ENCODE measurements at places on chromosomes 2 and 18.

GRCh38 chr2:95314964-95315611 lies 17.9 kb downstream of the KCNIP3 start:
- no peak for DNase-seq

GRCh38 chr2:190410166-190410565 lies 2.0 kb downstream of the MFSD6 start:
- DNase-seq: no peak

DNA sequence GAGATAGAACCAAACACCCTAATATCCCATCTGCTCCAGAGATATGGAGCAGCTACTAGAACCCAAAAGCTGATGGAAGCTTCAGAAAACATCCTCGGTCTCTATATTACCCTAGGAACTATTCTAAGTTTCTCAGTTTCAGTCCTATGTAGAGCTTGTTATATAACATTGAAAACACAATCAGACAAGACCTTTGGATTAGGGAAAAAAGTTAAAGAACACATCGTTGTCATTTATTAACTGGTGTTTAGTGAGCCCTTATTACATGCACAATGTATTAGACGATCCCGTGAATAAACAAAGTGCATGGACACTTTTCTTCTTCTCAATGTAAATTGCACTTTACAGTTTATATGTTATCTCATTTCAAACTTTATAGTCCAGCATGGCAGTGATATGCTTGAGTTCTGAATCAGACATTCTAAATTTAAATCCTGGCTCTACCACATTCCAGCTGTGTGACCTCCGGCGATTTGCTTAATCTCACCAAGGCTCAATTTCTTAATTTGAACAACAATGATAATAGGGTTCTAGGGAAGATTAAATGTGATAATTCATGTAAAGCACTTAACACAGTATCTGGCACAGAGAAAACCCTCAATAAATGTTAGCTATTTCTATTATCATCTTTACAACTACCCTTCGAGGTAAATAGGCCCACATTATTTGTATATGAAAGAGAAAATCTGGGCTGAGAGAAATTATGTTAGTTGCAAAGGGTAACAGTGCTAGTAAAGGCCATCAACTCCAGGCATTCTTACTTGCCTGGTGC lies 83.6 kb upstream of the PIK3C3 start:
- DNase-seq: no peak

- no peak for DNase-seq
These were observed 77.2 kb downstream of the NEURL3 start for GRCh38 chr2:96427917-96428316.

- DNase-seq: no peak
These were observed 53.5 kb downstream of the NCOA1 start for GRCh38 chr2:24544456-24545115.

- DNase-seq: no peak
These were observed 2.0 kb downstream of the ESPNL start for GRCh38 chr2:238101891-238102841.

DNA sequence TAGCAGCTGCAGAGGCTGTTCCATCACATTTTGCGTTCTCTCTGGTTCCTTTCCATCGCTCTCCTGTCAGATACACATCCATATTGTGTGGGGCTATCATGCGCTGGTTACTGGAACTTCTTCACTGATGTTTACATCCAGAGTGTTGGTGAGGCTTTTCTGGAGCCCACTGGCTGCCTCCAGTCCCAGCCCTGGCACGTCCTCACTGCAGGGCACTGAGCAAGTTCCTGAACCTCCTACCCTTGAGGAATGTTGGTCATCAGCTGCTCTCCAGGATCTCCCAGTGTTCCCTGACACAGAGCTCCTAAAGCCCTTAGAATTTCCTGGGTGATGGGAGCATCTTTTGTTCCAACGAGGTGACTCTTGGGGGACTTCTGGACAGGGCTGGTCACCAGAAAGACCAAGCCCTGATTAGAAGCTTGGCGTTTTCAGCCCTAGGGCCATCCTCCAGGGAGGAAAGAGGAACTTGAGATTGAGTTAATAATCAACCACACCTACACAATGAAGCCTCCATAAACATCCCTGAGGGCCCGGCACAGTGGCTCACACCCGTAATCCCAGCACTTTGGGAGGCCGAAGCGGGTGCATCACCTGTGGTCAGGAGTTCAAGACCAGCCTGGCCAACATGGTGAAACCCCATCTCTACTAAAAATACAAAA lies 81.3 kb downstream of the TFCP2L1 start:
- DNase-seq: no peak

GRCh38 chr2:25996844-25997243 lies 14.5 kb upstream of the KIF3C start:
- DNase-seq: no peak

DNA sequence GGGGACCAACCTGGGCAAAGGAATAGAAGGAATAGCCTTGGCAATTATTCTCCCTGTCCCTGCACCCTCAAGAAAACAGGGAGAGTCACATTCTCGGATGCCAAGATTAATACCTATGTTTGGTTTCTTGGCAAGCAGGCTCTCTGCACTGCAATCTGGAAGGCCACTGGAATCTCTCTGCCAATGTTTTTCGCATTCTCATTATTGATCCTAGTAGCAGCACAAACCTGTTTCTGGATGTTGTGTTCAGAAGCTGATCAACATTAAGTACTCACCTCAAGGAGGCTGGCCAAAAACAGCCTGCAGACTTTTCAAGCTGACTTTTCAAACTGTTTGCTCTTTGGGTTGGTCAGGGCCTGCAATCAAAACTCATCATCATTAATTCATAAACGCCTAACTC lies 62.2 kb downstream of the CLHC1 start:
- no peak for DNase-seq

DNA sequence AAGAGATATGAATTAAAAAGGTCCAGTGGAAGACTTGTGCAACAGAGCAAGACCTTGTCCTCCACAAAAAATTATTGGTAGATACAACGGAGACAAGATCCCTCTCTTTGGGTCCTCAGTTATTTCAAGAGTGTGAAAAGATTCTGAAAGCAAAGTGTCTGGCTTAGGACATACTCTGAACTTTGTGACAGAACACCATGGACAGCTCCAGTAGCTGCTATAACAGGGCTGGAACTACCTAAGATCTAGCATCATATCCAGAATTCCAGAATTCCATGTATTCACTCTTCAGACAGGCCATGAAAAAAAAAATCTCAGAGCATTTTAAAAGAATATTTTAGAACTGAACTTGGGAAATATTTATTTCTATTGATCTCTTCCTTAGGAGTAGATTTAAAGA lies 74.8 kb upstream of the ZBTB14 start:
- no peak for DNase-seq

DNA sequence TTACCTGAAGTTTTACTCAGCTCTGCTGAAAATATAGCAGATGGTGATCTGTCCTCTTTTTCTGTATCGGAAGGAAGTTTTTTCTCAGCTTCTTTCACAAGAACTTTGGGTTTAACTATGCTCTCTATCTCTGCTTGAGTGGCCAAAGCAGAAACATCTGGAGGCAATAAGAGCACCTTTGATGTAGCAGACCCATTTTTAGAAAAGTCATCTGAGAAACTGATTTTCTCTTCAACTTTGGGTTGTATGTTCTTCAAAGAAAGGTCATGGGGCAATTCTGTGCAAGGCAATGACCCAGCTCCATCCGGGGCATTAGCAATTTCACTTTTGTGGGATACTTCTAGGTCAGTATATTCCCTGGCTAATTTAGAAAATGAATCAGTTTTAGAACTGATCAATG lies 25.2 kb downstream of the RTN4 start:
- no peak for DNase-seq

GRCh38 chr2:90069290-90069894 lies 1377.9 kb downstream of the RPIA start:
- DNase-seq: no peak

GRCh38 chr2:46413631-46414030 lies 65.7 kb upstream of the TMEM247 start:
- no peak for DNase-seq

DNA sequence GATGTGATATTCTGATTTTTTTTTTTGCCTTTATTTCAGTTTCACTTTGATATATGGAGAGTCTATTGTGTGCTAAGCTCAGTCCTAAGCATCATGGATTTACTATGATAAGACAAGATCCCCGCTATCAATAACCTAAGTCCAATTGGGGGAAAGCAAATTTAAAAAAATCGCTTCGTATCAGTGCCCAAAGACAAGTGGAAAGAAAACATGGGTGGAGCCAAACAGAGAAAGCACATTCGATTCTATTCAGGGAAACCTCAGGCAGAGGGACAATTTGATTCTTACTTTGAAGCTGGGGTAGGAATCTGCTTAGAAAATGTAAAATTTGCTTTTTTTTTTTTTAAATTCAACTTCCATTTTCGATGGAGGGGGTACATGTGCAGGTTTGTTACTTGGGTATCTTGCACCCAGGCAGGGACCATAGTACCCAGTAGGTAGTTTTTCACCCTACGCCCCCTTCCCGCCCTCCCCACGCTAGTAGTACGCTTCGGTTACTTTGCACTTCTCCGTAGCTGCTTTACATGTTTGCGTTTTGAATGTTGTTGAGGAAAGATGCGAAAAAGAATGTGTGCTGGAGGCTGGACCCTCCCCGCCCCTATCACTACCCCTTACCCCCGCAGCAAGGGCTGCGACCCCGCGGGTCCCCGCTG lies 12.4 kb downstream of the KIF5C start:
- no peak for DNase-seq

DNA sequence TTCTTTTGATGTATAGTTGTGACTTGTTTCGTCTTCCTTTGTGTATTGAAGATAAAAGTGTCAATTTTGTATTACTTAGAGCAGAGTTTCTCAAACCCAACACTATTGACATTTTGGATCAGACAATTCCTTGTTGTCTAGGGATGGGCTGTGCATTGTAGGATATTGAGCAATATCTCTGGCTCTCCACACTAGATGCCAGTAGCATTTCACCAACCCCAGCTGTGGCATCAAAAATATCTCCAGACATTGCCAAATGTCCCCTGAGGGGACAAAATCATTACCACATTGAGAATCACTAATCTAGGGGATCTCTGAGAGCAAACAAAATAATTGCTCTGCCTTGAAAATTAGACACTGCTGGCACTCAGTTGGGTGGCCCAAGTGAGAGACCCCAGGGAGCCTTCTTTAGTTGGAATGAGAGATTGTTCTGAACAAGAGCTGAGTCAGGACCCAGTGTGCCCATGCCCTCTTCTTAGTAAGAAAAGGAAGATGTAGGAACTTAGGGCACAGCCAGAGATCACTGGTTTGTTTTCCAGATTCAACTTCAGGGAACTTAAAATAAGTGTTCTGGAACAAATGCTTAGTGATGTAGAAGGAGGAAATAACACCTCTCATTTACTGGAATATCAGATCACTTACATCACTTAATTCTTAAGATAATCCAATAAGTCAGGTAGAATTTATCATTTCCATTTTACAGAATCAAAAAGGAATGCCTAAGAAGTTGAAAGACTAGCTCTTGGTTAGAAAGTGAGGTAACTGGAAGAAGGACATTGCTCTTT lies 466.6 kb upstream of the TNP1 start:
- DNase-seq: no peak

DNA sequence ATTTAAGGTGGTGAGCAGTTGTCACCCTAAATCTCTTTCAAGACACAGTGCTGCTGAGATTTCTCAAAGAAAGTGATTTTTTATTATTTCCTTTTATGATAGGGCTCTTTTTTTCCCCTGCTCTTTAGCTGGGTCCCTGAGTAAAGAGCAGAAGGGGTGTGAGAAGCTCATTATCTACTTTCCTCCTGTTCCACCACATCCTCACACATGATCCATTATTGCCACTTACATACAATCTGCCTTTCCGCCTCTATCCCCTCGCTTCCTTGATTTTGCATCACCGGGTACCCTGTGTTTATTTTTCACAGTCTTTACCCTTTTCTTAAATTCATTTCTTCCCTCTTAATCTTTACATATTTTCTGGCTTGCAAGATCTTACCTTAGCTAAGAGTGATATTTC lies 93.9 kb upstream of the CCDC85A start:
- no peak for DNase-seq

DNA sequence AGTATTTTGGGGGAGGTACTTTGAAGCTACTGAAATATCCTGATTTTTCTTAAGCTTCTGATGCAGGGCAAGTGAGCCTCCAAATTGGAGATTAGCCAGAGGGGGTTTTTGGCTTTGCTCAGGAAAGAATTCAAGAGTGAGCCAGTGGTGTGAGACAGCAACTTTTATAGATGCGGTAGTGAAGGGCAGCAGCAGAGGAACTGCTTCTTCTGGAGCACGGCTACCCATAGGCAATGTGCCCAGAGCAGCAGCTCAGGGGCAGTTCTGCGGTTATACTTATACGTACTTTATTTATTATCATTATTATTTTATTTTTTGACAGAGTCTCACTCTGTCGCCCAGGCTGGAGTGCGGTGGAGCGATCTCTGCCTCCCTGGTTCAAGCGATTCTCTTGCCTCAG lies 19.8 kb upstream of the NT5DC4 start:
- DNase-seq: no peak

GRCh38 chr18:11052800-11053199 lies 96.6 kb downstream of the PIEZO2 start:
- DNase-seq: no peak

GRCh38 chr2:171390941-171391516 lies 42.8 kb downstream of the METTL8 start:
- no peak for DNase-seq

DNA sequence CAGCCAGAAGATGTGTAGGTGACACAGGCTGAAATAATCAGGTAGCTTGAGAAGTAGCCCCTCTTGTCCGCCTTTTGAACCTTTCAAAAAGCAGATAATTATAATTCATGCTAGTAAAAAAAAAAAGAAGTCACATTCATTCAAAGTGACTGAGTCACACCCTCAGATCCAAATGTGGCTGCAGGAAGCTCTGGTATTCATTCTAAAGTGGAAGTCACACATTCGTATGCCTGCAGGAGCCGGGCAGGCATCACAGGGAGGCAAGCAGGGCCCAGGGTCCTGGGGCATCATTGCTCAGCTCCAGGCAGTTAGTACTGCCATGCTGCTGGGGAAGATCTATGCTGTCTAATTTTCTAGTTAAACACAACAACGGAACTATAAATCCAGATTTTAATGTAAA lies 21.7 kb upstream of the RAB11FIP5 start:
- DNase-seq: no peak

GRCh38 chr18:26434887-26435286 lies 113.5 kb downstream of the KCTD1 start:
- DNase-seq: no peak

- DNase-seq: no peak
These were observed 131.7 kb downstream of the SETBP1 start for GRCh38 chr18:44812426-44812825.
